ENCODE measurements at places on chromosomes 12 and 14.

- DNase-seq, result no peak
Observed at GRCh38 chr12:82721726-82722125, 35.0 kb downstream of the TMTC2 start.

GRCh38 chr14:68000511-68000910 is 180.9 kb downstream of the RAD51B start:
- DNase-seq, result no peak

DNA sequence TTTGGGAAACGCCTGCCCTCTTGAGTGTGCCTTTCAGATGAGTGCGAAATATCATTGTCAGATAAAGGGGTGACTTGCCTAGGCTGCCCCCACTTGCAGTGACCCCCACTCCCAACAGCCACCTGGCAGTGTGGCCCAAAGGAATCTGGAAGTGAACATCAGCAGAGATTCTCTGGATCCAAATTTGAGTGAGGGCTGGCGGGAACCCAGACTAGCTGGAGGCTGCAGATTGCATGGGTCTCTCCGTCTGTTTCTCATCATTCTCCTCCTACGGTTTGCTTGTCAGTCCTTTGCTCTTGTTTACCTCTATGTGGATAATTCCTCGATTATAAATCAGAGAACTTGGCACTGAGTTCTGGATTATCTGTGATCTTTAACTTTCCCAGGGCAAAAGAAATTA is 280.8 kb downstream of the ZFP36L1 start:
- no peak for DNase-seq

- DNase-seq, result no peak
Observed at GRCh38 chr12:84950971-84951546, 38.5 kb upstream of the SLC6A15 start.

DNA sequence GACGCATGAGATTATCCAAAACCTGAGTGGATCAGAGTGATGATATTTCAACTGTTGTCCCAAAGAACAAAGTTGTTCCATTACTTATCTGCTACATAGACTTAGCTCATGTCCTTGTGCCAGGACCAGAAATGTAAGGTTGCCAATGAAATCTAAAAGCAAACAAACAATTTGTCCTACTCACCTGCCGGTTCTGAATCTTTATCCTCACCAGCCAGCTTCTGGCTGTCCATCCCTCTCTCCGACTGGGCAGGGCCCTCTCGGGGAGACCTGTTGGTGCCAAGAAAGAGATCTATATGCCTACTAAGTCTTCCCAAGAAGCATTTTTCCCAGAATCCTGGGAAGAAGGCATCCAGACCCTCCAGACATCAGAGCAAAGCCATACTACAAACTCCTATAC is 5.5 kb downstream of the KMT2D start:
- no peak for DNase-seq

DNA sequence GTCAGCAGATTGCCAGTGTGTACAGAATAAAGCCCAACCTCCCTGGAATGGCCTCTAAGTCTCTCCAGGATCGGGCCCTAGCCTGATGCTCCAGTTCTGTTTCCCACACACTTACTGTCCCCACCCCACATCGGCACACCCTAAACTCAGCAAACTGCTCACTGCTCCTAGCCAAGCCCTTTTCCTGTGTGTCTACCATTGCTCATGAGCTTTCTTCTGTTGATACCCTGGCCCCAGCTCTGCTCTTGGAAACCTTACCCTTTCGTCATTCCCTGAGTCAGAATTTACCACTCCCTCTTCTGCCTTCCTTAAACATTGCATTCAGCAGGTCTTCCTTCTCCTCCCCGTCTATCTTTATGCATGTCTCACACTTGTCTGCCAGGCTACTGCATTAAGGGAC is 158.9 kb downstream of the TMX1 start:
- no peak for DNase-seq

- no peak for DNase-seq
Observed at GRCh38 chr12:107130830-107131611, 37.7 kb upstream of the CRY1 start.

DNA sequence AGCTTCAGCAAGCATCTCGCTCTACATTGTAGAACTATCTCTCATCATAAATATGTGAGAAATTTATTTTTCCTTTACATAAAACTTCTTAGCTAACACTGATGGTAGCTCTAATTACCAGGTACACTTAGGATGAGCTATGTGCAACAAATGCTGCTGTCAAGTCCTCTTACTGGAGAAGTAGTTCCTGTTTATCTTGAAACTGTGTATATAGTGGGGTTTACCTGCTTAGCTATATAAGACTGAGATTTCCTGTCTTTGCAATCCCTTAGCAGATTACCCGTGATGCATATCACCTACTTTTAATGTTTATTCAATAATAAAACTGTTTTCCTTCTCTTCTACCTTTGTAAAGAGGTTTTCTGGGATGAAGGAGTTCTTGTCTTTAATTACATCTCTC is 98.0 kb upstream of the USP15 start:
- no peak for DNase-seq

GRCh38 chr14:88016768-88017167 is 11.8 kb downstream of the GPR65 start:
- no peak for DNase-seq

DNA sequence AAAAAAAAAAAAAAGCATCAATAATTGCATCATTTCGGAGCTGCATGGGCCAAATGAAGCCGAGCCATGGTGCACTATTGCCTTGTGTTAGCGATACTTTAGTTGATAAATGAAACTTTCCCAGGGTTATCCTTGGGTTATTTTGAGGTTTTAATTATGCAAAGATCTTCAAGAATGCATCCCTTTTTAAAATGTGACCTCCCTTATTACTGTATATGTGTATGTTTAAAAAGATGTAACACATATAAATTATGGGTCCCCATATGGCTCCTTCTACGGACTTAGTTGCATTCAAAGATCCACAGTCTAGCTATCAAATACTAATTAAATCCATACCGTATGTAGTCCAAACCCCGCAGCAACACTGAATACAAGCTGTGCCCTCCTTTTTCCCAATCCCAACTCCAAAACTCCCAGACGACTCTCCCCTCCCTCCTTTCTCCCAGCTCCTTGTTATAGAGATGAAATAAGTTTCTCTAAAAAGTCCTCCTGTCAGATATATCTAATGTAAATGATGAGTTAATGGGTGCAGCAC is 129.3 kb upstream of the MAP1LC3B2 start:
- DNase-seq, result no peak

DNA sequence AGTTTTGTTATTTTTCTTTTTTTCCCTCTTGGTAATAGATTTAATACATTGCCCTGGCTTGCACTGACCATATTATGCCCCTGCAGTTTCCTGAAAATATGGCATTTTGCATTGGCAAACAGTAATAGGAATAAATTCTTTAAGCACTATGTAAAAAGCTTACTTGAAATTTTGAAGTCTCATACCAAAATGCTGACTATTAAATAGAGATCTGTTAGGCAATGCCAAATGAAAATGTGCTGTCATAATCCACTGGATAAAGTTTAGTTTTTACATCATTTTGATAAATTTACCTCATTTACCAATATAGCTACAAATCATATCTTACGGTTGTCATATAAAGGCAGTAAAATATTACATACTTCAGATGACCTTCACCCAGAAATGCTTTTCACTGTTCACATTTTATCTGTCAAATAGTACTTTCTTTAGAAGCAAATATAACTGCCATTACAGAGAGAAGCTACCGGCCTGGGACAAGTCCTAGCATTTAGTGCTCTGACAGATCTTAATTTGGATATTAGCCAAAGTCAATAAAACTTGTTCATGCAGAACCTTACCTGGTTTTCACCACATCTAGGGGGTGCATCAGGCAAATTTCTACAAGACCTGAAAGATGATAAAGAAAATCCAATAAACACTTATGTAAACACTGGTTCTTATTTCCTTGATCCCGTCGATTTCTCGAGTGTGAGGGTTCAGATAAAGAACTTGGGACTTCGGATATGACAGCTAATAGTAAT is 212.9 kb downstream of the PAX9 start:
- DNase-seq, result no peak

- DNase-seq, result no peak
Observed at GRCh38 chr14:60356906-60357550, 108.0 kb downstream of the PPM1A start.

GRCh38 chr14:22569106-22569736 is 19.8 kb downstream of the DAD1 start:
- no peak for DNase-seq

DNA sequence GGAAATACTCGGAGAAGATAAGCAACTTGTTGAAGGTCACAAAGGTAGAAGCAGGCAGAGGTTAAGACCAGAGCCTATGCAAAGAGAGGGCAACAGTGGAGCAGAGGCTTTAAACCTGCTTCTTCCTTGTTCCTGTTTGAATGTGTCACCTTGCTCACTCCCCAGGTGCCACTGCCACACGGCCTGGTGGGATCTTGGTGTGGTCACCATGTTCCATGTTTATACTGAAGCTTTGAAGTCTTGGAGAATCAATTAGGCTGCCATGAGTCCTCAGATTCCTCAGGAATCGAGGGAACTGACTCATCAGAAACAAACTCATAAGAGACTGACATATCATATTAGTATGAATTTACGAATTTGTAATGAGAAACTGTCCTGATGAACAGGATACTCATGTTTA is 46.8 kb downstream of the IQSEC3 start:
- DNase-seq, result no peak

- no peak for DNase-seq
Observed at GRCh38 chr14:68945585-68946488, 33.3 kb downstream of the ACTN1 start.

DNA sequence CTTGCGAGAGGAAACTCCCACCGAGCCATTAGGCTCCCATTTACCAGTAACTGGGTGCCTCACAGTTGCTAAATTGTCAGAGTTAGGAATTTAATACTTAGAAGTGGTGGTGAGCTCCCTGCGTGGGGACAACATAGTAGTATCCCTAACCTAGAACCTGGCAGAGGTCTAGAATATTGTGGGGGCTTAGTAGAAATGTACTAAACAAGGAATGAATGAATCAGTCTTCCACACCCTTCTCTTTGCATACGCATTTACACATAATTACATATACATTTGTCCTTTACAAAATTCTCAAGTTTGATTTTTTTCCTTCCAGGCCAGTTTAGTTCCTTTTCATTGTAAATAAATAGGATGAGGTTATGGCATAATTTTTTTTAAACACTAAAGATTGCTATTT is 24.1 kb downstream of the PELI2 start:
- no peak for DNase-seq

GRCh38 chr14:35727764-35728163 is 81.3 kb downstream of the RALGAPA1 start:
- DNase-seq, result no peak

- DNase-seq, result peak; percentile 29
Observed at GRCh38 chr12:124646385-124647230, 79.2 kb upstream of the NCOR2 start.

- DNase-seq, result no peak
Observed at GRCh38 chr14:83251402-83251801, 1717.7 kb upstream of the SEL1L start.

Measured in activated CD8-positive, alpha-beta memory T cell treated with anti-CD3 and anti-CD28 coated beads for 48 hours (primary cell).